Activated naive CD8-positive, alpha-beta T cell treated with anti-CD3 and anti-CD28 coated beads, Interleukin-2, amount 10 ng/mL, durations not matched to agents 7 days and 5 days (primary cell): ENCODE measurements at places on chromosomes 3 and 15. TPM values are rescaled to one million over a fixed set of nuclear protein-coding genes. Genes with fewer than 3 reads are reported as not detected.

Gene SLC2A2
- not detected for total RNA-seq

Gene FSIP1
- 0.68 TPM for total RNA-seq

Gene TTLL13
- total RNA-seq, result 0.47 TPM

Gene TPRA1
- 33.9 TPM for total RNA-seq

Gene ADAMTS9
- total RNA-seq, result not detected

Gene C3orf70
- total RNA-seq, result not detected

Gene SI
- not detected for total RNA-seq

DNA sequence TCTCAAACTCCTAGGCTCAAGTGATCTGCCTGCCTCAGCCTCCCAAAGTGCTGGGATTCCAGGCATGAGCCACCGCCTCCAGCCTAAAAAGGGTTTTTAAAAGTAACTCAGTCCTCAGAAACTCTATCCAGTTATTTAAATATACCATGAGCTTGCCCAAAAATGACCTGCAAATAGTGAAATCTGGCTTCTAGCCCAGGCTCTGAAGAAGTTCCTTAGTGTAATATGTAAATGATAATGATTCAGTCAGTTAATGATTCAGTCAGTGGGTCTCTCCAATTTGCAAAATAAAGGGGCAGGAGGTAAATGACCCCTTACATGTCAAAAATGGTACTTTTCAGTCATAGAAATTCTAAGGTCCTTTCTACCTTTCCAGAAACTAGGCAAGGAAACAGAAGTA lies 28.8 kb downstream of the LRRC2 start:
- H3K4me1 ChIP-seq, result peaks cover 31% of the 10 kb centered on the region

GRCh38 chr3:127670761-127671522 lies 1.8 kb upstream of the ABTB1 start:
- no peak for DNase-seq
- H3K27ac ChIP-seq, result peak overlapping the region; percentile 80
- no peaks in the 10 kb centered on the region for H3K27me3 ChIP-seq
- H3K36me3 ChIP-seq, result no peaks in the 10 kb centered on the region
- peak overlapping the region; percentile 49 for H3K4me3 ChIP-seq
- peaks cover 20% of the 10 kb centered on the region for H3K4me1 ChIP-seq

DNA sequence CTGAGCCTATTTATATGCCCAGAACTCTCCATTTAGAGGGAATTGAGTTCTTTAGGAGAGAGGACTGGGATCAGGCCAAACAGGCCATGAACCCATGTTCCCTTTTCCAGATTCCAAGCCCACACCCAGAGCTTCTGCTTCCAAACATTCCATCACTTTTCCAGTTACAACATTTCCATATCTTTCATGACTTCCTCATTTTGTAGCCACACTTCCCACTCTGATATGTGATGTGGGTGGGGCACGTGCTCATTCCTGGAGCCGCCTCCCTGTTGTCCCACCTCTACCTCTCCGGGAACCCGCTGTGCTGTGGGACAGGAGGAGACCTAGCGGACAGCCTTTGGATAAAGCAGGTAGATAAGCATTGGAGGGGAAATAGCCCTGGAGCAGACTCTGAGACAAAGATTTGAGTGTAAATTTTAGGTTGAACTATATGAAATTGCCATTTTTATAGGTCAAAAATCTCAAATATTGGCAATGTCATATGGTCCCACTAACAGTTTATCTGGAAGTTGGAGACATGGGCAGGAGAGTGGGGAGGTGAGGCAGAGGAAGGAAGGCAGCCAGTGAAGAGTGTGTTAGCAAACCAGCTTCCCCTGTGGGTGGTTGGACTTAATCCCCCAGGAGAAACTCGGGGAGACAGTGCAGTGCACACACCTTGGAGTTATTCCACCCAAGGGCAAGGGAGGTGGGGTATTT lies 31.8 kb downstream of the CYP8B1 start:
- H3K4me3 ChIP-seq, result no peak overlapping the region
- H3K27me3 ChIP-seq, result no peaks in the 10 kb centered on the region
- no peak for DNase-seq
- H3K27ac ChIP-seq, result no peak overlapping the region
- H3K36me3 ChIP-seq, result peaks cover 5% of the 10 kb centered on the region
- peaks cover 24% of the 10 kb centered on the region for H3K4me1 ChIP-seq

DNA sequence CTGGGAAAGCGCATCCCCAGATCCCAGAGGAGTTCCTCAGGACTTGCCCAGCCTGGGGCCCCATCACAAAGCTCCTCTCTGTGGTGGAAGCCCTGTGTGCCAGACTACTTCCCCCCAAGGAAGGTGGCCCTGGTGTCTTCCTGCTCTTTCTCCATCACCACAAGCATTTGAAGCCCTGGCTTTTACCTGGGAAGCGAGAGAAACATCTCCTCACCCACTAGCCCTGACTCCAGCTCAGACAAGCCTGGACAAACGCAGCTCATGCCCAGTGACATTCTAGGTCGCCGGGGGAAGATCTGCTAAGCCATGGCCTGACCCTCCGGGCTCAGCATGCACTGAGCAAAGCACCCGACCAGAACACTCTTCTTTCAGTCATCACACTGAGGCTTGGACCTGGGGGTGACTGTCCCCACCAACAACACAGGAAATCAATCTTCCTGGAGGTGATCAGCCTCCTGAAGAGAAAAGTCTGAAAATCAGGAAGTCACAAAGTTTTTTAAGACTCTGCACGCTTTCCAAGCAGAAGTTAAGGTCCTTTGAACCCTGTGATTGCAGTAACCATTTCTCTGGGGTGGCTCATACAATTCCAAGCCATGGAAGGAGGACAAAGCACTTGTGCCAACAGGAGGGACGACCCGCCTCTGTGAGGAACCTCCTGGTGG lies 40.8 kb downstream of the KLHL25 start:
- peaks cover 8% of the 10 kb centered on the region for H3K4me1 ChIP-seq
- H3K4me3 ChIP-seq, result no peak overlapping the region
- DNase-seq, result no peak
- no peaks in the 10 kb centered on the region for H3K27me3 ChIP-seq
- no peak overlapping the region for H3K27ac ChIP-seq

GRCh38 chr3:53612508-53612907 lies 118.1 kb downstream of the CACNA1D start:
- DNase-seq, result no peak
- peaks cover 22% of the 10 kb centered on the region for H3K27me3 ChIP-seq
- no peak overlapping the region for H3K27ac ChIP-seq
- H3K36me3 ChIP-seq, result no peaks in the 10 kb centered on the region
- no peak overlapping the region for H3K4me3 ChIP-seq

- H3K4me1 ChIP-seq, result no peaks in the 10 kb centered on the region
- H3K27me3 ChIP-seq, result peaks cover 8% of the 10 kb centered on the region
- no peak overlapping the region for H3K27ac ChIP-seq
- no peak for DNase-seq
Observed at GRCh38 chr15:68992696-68993095, 21.8 kb upstream of the NOX5 start.

GRCh38 chr15:91316126-91316525 lies 216.1 kb downstream of the SV2B start:
- H3K4me1 ChIP-seq, result peaks cover 77% of the 10 kb centered on the region
- H3K27ac ChIP-seq, result peak overlapping the region; percentile 46
- peak overlapping the region; percentile 3 for H3K4me3 ChIP-seq
- peaks cover 4% of the 10 kb centered on the region for H3K27me3 ChIP-seq
- H3K36me3 ChIP-seq, result peaks cover 39% of the 10 kb centered on the region

GRCh38 chr15:39668457-39668856 lies 87.6 kb downstream of the THBS1 start:
- no peak for DNase-seq
- no peak overlapping the region for H3K4me3 ChIP-seq
- H3K27ac ChIP-seq, result no peak overlapping the region
- H3K4me1 ChIP-seq, result no peaks in the 10 kb centered on the region
- peaks cover 20% of the 10 kb centered on the region for H3K27me3 ChIP-seq

GRCh38 chr3:72636969-72637597 lies 211.2 kb downstream of the SHQ1 start:
- peaks cover 5% of the 10 kb centered on the region for H3K4me1 ChIP-seq
- no peak overlapping the region for H3K4me3 ChIP-seq
- no peak overlapping the region for H3K27ac ChIP-seq
- peaks cover 3% of the 10 kb centered on the region for H3K27me3 ChIP-seq
- no peak for DNase-seq

GRCh38 chr15:67130166-67130565 lies 64.8 kb downstream of the SMAD3 start:
- DNase-seq, result no peak
- H3K36me3 ChIP-seq, result peaks cover 7% of the 10 kb centered on the region
- H3K4me1 ChIP-seq, result peaks cover 44% of the 10 kb centered on the region
- H3K27ac ChIP-seq, result no peak overlapping the region
- no peaks in the 10 kb centered on the region for H3K27me3 ChIP-seq

GRCh38 chr3:186932281-186933181 lies 2.2 kb downstream of the ST6GAL1 start:
- no peak for DNase-seq
- H3K27me3 ChIP-seq, result no peaks in the 10 kb centered on the region
- H3K4me3 ChIP-seq, result peak overlapping the region; percentile 92
- H3K27ac ChIP-seq, result peak overlapping the region; percentile 90
- H3K4me1 ChIP-seq, result peaks cover 29% of the 10 kb centered on the region

GRCh38 chr3:149235599-149236424 lies 14.2 kb upstream of the CP start:
- peaks cover 1% of the 10 kb centered on the region for H3K4me1 ChIP-seq
- no peak overlapping the region for H3K27ac ChIP-seq
- H3K27me3 ChIP-seq, result peaks cover 20% of the 10 kb centered on the region
- DNase-seq, result no peak
- H3K36me3 ChIP-seq, result no peaks in the 10 kb centered on the region

GRCh38 chr15:98718426-98719136 lies 70.2 kb downstream of the IGF1R start:
- H3K4me1 ChIP-seq, result peaks cover 46% of the 10 kb centered on the region
- H3K27ac ChIP-seq, result no peak overlapping the region
- no peak overlapping the region for H3K4me3 ChIP-seq

- no peaks in the 10 kb centered on the region for H3K27me3 ChIP-seq
- no peaks in the 10 kb centered on the region for H3K4me1 ChIP-seq
- H3K27ac ChIP-seq, result no peak overlapping the region
- no peaks in the 10 kb centered on the region for H3K36me3 ChIP-seq
Observed at GRCh38 chr15:81372575-81372974, 1.4 kb downstream of the TMC3 start.

- no peaks in the 10 kb centered on the region for H3K36me3 ChIP-seq
- H3K27ac ChIP-seq, result no peak overlapping the region
- H3K4me3 ChIP-seq, result no peak overlapping the region
- no peaks in the 10 kb centered on the region for H3K27me3 ChIP-seq
- no peak for DNase-seq
- no peaks in the 10 kb centered on the region for H3K4me1 ChIP-seq
Observed at GRCh38 chr3:147554332-147554731, 145.2 kb downstream of the ZIC1 start.

DNA sequence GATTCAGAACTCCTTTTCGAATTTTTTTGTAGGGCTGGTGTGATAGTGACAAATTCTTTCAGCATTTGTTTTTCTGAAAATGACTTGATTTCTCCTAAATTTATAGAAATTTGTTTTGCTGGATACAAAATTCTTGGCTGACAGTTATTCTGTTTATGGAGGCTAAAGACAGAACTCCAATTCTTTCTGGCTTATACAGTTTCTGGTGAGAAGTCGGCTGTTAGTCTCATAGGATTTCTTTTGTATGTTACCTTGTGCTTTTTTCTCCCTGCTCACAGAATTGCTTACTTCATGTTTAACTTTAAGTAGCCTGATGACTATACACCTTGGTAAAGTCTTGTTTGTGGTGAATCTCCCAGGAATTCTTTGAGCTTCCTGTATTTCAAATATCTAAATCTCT lies 1264.6 kb downstream of the NSUN3 start:
- no peaks in the 10 kb centered on the region for H3K36me3 ChIP-seq
- H3K27me3 ChIP-seq, result no peaks in the 10 kb centered on the region
- no peak overlapping the region for H3K27ac ChIP-seq
- no peak for DNase-seq
- no peaks in the 10 kb centered on the region for H3K4me1 ChIP-seq
- no peak overlapping the region for H3K4me3 ChIP-seq

DNA sequence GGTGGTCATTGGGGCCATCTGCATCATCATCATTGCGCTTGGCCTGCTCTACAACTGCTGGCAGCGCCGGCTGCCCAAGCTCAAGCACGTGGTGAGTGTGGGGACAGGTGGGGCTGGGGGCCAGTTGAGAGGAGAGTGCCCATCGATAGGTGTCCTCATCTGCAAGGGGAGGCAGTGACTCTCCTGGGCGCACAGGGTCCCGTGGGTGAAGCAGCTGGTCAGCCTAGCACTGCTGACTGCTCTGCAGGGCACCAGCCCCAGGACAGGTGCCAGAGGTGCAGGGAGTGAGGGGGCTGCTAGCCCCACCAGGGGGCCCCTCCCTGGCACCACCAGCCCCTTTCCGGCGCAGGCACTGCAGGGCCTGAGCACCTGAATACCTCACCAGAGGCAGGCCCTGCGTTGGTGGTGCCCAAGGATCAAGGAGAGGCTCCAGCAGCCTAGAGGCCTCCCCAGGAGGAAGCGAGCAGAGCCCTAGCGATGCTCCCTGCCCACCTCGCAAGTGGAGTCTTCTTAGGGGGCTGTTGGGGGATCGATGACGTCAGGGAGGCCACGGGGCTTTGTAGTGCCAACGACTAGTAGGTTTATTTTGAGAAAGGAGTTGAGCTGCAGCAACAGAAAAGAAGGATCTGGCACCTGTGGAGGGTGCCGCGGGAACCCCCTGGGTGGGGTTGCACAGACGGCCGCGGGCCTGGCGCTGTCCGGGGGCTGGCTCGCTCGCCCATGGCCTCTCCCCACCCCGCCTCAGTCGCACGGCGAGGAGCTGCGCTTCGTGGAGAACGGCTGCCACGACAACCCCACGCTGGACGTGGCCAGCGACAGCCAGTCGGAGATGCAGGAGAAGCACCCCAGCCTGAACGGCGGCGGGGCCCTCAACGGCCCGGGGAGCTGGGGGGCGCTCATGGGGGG lies 976 bp upstream of the ABTB1 start:
- peak overlapping the region; percentile 94 for H3K4me3 ChIP-seq
- peaks cover 20% of the 10 kb centered on the region for H3K4me1 ChIP-seq
- DNase-seq, result peak; percentile 69
- H3K27ac ChIP-seq, result peak overlapping the region; percentile 99
